Bronchial epithelial cell (primary cell): ENCODE measurements at places on chromosomes 3 and 15. TPM values are rescaled to one million over a fixed set of nuclear protein-coding genes. Genes with fewer than 3 reads are reported as not detected.

- DNase-seq = peak; percentile 19
Measured at GRCh38 chr15:78840661-78841375, 29.6 kb upstream of the ADAMTS7 start.

DNA sequence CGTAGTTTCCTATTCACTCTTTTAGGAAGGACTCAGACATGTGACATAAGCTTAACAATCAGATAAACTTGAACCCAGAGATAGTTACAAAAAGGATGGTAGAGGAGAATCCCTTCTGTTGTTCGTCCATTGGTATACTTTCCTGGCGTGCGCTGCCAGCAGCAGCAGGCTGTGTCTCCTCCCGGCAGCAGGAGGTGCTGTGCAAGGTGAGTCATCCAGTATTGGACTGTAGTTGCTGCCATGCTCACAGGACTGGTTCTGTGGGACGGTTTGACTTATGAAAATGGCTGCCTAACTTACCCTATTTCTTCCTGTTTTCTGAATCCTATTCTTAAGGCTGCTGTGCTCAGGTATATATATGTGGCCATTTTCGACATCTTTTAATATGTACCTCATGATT lies 253.4 kb upstream of the LRRC3B start:
- no peak for DNase-seq

DNA sequence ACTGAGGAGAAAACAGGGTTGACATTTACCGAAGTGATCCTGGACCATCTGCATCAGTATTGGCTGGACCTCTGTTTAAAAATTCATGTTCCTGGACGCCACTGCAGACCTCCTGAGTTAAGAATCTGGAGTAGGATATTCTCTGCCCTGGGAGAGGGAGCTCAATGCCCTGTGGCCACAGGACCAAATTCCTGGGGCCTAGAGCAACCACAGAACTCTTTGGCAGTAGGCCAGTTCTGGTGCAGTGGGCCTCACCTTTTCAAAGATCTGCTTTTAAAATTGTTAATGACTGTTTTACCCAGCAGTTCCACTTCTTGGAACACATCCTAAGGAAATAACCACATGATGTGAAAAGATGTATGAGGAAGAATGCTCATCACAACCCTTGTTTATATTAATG lies 133.3 kb upstream of the ADPGK start:
- no peak for DNase-seq

The MESP2 gene
- total RNA-seq = 0.13 and 0.26 TPM in 2 replicates

GRCh38 chr3:179495483-179495882 lies 44.2 kb upstream of the GNB4 start:
- no peak for DNase-seq

GRCh38 chr3:117645561-117646242 lies 936.1 kb downstream of the TUSC7 start:
- DNase-seq = peak; percentile 28

GRCh38 chr15:63595688-63596087 lies 1.5 kb upstream of the FBXL22 start:
- DNase-seq = no peak

The CPN2 gene
- not detected in 2 replicates for total RNA-seq

DNA sequence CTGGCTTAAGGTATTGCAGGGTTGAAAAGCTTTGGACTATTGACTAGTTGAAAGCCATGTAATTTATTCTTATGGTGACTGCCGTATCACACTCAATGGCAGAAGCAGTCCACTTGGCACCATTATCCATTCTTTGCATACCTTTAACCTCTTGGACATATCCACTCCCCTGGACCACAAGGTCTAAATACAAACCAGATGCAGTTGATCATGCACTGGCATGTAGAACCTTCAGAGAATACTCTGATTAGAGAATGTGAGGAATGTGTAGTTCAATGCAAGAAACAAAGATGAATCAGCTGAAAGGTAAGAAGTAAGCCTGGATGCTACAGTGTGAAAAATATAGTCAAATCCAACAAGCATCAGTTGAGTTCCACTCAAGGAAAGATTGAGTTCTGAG lies 93.1 kb downstream of the FRMD5 start:
- DNase-seq = peak; percentile 84

The TLR9 gene
- total RNA-seq = not detected in 2 replicates
